Cortex of kidney (tissue), 1 donor: ENCODE measurements at places on chromosomes 5 and 9.

GRCh38 chr9:96061293-96061987, 185.9 kb downstream of the ERCC6L2 start:
- no peak for DNase-seq

DNA sequence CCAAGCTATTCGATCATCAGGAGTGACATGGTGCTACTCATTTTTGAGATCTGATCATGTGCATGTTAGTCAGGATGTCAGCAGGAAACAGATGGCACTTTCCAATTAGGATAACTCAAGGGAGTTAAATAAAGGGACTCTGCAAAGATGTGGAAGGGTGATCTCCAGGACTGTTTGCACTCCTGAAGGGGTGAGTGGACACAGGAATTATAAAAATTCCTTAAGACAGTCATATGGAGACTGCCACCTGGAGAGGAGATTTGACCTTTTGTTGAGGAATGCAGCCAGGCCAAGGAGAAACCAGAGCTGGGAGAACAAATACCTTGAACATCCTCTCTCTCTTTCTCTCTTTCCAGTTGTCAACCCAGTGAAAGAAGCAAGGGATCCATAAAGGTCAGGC, 189.1 kb downstream of the GABRG2 start:
- no peak for DNase-seq

- no peak for DNase-seq
These were observed 7.2 kb upstream of the CACNA1B start for GRCh38 chr9:137870432-137870831.

DNA sequence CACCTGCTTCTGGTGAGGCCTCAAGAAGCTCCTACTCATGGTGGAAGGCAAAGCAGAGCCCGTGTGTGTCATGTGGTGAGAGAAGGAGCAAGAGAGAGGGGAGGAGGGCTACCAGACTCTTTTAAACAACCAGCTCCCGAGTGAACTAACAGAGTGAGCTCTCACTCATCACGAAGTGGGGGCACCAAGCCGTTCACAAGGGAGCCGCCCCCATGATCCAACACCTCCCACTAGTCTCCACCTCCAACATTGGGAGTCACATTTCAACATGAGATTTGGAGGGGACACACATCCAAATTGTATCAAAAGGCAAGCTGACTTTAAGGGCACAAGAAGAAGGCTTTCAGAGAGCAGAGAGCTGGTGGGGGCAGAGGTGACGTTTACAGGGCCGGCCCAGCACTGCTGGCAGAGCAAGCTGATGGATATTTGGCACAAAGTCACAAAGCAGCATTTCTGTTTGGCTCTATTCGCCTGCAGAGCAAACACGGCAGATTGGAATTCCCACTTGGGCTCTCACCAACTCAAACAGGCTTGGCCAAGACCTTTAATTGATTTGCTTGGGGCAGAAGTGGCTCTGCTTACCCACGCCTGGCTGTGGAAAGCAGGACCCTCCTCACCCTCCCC, 20.0 kb downstream of the PITX1 start:
- no peak for DNase-seq

DNA sequence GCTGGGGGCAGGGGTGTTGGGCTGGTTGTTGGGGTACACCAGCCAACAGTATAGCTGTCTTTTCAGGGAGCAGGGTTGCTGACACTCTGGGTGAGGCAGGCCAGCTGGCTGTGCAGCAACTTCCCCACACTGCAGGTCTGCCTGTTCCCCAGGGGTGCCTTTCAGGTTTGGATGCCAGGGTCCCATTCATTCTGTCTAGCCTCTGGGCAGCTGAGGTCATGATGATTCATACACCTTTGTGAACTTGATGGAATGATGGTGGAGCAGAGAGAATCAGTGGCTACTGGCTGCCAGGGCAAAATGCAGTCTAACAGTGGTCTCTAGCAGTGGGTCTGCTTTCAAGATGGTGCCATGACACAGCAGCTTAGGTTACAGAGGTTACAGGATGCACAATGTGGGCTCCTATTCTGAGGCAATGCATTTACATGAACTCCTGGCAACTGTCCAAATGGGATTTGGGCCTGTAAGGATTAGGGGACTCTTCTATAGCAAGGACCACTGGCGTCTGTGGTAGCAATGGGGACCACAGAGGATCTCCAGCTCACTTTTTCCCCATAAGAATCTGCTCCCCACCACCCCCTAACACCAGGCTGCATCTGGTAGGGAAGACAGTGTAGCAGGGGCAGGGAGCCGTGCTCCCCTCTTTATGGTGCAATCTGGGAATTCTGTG, 103.7 kb downstream of the FEM1C start:
- DNase-seq, result no peak

- no peak for DNase-seq
These were observed 129.4 kb downstream of the ZSWIM6 start for GRCh38 chr5:61461417-61461816.
